ENCODE measurements at places on chromosomes 3 and 15.

- DNase-seq: no peak
Measured at GRCh38 chr3:41120460-41120859, 78.8 kb upstream of the CTNNB1 start.

- no peak for DNase-seq
Measured at GRCh38 chr15:37041042-37041441, 59.3 kb downstream of the MEIS2 start.

DNA sequence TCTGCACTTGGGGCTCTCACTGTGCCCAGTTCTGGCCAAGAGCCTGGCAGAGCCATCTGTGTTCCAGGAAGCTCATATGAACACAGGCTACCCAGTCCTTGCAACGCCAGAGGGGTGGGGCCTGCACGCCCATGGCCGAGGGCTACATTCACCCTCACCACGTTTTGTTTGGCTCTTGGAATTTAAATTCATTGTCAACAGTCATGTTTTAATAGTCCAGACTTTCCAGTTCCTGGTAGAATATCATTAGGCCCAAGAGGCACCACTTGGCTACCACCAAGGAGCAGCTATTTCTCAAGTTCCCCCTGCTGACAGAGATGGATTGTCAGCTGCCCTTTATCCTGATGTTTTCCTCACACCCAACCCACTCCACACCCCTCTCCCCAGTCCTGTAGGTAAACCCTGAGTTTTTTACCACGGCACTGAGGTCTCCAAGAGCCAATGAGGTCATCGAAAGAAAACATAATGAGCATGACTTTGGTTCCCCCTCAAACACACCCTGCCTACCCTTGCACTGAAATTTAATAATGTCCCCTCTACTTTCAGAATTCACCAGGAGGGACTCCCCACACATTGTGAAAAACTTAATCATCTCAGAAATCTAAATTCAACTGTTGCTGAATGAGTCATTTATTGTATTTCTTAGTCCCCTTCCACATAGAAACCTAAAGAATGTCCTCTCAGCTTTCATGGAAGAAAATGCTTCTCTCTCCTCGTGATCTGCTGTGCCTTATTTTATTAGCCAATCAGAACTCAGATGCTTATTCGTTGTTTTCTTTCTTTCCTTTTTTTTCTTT lies 125.1 kb downstream of the SHQ1 start:
- peak; percentile 60 for DNase-seq

DNA sequence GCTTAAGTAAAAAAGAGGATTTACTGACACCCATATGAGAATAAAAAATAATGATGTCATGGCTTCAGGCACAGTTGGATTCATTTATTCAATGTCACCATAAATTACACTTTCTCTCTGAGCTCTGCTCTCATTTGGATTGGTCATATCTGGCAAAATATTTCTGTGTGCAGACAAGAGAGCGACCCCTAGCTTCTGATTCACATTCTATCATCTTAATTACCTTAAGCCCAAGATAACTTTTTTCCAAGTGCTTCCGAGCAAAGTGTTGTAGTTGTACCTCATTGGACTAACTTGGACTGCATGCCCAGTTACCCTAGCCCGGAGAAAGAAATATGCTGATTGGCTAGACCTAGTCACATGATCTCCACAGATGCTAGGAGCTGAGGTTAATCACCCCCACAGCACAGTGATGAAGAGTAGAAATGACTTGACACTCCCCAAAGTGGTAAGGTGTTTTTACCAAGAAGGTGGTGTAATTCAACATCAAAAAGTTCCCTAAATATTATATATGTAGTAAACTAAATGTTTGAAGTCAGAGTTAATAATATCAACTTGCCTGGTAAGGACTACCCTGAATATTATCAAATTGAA lies 552.2 kb upstream of the SUCLG2 start:
- DNase-seq: no peak

DNA sequence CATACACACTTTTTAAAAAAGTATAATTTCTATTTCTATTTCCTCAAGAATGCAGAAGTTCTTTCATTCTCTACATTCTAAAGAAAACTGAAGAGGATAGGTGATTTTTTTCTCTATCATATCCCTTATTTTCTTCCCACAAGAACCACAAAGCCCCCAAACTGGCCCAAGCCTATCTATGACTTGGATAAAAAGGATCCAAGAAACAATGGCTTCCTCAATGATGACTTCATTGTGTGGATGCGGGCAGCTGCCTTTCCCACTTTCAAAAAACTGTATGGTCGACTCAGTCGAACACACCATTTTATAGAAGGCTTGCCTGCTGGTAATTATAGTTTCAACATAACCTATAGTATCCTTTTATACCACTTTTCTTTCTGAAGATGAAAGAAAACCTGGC lies 52.9 kb upstream of the TBC1D23 start:
- no peak for DNase-seq

- no peak for DNase-seq
Measured at GRCh38 chr15:100592898-100593297, 9.1 kb downstream of the LINS1 start.

DNA sequence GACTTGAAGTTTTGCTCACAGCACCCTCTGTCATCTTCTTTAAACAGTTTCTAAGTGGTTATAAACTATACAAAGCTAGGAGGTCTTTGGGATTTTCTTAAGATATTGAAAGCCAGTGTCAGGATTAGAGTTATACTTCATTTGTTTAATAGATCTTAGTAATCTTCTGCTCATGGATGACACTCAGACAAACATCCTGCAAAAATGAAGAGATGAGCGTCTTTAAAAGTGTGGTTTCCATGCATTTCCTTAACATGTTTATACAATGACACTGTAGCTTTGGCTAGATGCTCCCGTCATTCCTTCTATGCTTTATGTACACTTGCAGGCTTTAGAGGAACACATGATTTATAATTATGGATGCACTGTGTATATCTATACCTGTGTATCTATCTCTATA lies 182.2 kb downstream of the NAALADL2 start:
- no peak for DNase-seq

DNA sequence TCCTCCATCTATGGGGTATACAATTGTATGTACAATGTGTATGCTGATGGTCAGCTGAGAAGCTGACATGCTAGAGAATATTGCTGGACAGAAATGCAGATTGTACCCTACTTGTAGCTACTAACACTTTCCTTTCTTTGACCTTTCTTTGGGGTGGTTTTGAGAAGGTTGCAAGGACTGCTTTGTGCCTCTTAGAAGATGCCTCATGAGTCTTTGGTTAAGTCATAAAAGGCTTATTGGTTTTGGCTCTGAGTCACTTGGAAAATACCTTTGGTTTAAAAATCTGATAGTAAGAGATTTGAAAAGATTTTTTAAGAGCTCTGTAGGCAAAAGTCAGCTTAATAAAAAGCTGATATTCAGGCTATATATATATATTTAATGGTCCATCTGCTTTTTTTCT lies 71.5 kb downstream of the ZMAT3 start:
- DNase-seq: no peak

- no peak for DNase-seq
Measured at GRCh38 chr3:120369037-120369467, 19.9 kb upstream of the LRRC58 start.
